ENCODE measurements at places on chromosomes 3 and 15.

GRCh38 chr15:93583968-93584367, 495.0 kb upstream of the RGMA start:
- no peak overlapping the region for H3K4me3 ChIP-seq
- H3K4me1 ChIP-seq: no peaks in the 10 kb centered on the region
- H3K36me3 ChIP-seq: no peaks in the 10 kb centered on the region
- no peak overlapping the region for H3K27ac ChIP-seq
- no peak for DNase-seq

DNA sequence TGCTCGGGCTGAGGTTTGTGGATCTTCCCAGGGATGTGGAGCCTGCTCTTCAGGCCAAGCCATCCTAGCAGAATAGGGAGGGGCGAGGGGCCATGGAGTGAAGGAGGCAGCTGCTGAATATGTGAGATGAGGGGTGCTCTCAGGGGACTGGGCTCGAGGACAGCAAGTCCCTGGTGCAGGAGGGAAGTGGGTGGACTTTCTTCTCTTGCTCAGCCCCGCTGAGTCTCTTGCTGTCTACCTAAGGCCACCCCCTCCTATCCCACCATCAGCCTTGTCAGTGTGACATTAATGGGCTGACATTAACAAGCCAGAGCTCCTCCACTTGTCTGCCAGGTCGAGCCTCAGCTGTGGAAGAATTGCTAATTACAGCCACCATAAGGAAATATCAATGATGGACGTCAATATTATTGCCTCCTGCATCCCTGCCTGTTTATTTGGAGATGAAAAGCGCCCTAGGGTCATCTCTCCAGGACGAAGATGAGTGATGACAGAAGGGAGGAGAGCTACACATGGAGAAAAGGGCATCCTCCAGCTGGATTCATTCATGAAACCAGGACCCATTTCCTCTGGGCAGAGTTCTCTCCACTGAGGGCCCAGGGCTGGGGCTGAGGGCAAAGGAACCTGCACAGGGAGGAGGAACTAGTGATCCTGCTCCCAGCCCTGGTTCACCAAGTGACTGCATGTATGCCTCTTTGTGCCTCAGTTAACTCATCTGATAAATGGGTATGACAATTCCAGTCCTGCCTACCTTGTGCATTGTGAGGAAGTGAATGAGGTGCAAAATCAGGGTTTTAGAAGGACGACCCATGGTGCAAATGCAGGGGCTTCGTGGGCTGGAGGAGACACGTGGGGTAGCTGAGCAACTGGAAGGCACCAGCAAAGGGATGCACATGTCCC, 34.9 kb upstream of the LINGO1 start:
- DNase-seq: no peak
- no peaks in the 10 kb centered on the region for H3K36me3 ChIP-seq
- H3K4me1 ChIP-seq: no peaks in the 10 kb centered on the region
- peaks cover 12% of the 10 kb centered on the region for H3K27me3 ChIP-seq
- no peak overlapping the region for H3K4me3 ChIP-seq

DNA sequence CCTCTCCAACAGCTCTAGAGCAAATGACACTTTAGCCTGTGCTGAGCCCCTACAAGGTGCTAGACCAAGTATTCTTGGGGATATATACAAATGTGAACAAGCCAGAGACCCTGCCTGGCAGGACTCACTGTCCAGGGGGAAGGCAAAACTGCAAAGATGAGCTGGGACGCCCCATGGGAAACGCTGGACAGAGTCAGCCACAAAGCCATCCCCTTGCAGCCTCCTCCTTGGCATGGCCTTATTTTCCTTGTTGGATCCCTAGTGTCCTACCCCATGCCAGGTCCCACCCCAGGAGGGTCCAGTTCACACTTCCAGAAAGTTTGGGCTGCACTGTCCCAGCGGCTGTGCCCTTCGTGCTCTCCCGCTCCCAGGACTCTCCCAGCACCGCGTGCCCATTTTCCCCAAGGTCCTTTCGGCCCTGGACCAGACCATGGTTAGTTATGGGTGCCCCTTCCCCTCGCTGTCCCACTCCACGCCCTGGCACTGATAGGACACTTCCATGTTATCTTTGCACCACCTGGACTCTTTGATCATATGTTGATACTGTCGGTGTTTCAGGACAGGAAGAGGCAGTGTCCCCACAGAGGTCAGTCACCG, 5.8 kb upstream of the NRROS start:
- H3K27me3 ChIP-seq: no peaks in the 10 kb centered on the region
- H3K27ac ChIP-seq: peak overlapping the region; percentile 79
- H3K4me3 ChIP-seq: peak overlapping the region; percentile 77
- peaks cover 8% of the 10 kb centered on the region for H3K36me3 ChIP-seq
- H3K4me1 ChIP-seq: peaks cover 44% of the 10 kb centered on the region

GRCh38 chr15:37134244-37134643, 33.9 kb upstream of the MEIS2 start:
- no peaks in the 10 kb centered on the region for H3K27me3 ChIP-seq
- no peaks in the 10 kb centered on the region for H3K36me3 ChIP-seq
- no peak for DNase-seq
- no peaks in the 10 kb centered on the region for H3K4me1 ChIP-seq
